ENCODE measurements at places on chromosomes 3 and 15.

- no peak for DNase-seq
Measured at GRCh38 chr3:58681863-58682262, 15.3 kb upstream of the FAM3D start.

- no peak for DNase-seq
Measured at GRCh38 chr3:142577696-142578328, 721 bp downstream of the ATR start.

DNA sequence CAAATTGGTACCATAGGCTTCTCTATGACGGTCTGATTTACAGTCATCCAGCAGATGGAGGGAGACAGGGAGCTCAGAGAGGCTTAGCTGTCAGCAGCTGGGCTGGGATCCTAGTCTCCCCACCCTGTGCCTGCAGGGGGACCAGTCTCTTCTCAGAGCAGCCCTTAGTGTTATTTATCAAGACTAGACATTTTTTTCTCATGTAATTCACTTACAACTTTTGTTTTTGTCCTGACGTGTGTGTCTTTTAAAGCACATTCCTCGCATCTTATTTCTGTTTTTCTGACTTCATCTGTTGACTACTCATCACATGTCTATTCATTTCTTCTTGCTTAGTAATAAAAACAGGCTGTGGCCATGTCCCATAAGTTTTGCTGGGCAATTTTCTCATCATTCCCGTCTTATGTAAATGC is 116.1 kb downstream of the KLF13 start:
- no peak for DNase-seq

DNA sequence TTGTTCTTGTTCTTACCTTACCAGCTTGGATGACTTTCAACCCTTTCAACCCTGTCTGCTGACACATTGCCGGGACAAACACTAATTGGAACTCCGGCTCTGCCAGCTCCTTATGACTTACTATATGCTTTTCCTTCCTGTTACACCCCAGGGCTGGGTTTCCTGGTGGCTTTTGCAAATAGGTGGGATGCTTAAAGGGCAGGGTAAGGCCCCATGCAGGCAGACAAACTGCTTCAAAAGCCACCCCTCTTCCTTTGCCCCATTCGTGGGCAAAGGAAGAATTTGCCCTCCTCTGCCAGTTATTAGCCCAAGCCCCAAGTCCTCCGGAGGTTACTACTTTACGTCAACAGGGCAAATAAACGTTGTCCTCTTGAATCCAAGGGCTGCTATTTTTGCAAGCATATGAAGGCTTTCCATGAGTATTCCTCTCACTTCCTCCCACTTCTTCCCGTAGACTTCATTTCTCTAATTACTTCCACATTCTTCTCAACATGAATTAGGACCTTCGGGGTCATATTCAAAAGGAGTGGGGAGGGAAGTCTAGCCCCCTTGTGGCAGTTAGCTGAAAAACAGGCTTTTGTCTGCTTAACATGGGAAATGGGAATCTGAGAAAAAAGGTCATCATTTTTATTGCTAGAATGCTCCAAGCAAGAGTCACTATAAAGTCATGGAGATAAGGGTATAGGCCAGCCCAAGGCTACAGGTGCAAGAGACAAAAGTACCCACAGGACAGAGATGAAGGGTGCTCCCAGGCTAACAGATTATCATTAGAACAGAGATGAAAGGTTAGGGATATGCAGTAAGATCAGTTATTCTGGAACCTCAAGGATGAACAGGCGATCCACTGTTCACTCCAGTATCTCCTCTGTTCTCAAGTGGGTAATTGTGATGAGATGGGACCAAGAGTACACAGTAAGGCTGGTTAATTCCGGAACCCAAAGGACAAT is 56.3 kb upstream of the FSTL1 start:
- DNase-seq, result no peak

DNA sequence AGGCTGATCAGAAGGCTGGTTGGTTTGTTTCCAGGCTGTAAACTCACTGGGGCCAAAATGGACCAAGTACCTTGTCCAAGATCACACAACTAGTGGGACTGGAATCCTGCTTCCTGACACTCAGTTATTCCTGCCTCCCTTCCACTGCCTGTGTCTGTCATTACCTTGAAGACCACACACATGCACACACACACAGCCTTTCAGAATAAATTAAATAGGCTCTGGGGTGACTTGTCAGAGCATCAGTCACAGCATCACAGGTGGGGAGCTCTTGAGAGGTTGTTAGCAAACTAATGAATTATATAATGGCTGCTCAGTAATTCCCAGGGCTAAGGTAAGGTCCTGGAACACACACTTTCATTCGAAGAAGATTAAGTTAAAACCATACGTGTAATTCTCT is 231.8 kb downstream of the UACA start:
- DNase-seq, result no peak

All from Panc1 (cell line).